ENCODE measurements at places on chromosomes 12 and 14.

DNA sequence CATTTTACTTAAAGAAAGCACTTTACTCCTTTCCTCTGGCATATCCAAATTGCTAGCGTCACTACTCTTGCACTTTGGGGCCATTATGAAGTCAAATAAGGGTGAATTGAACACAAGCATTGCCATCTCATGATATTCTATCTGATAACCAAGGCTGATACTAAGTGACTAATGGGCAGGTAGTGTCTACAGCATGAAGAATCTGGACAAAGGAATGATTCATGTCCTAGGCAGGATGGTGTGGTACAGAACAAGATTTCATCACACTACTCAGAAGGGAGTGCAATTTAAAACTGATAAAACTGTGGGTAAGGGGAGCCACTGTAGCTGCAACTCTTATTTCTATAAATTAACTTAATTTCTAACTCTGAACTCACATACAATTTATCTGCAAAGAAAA, 7.7 kb upstream of the SLC6A15 start:
- peak; percentile 31 for DNase-seq

GRCh38 chr12:104475271-104475670, 18.5 kb downstream of the CHST11 start:
- no peak for DNase-seq

- DNase-seq, result peak; percentile 65
These were observed 81.8 kb downstream of the TSPAN9 start for GRCh38 chr12:3158851-3159465.

- no peak for DNase-seq
These were observed 148.4 kb downstream of the CHST11 start for GRCh38 chr12:104604995-104605675.

DNA sequence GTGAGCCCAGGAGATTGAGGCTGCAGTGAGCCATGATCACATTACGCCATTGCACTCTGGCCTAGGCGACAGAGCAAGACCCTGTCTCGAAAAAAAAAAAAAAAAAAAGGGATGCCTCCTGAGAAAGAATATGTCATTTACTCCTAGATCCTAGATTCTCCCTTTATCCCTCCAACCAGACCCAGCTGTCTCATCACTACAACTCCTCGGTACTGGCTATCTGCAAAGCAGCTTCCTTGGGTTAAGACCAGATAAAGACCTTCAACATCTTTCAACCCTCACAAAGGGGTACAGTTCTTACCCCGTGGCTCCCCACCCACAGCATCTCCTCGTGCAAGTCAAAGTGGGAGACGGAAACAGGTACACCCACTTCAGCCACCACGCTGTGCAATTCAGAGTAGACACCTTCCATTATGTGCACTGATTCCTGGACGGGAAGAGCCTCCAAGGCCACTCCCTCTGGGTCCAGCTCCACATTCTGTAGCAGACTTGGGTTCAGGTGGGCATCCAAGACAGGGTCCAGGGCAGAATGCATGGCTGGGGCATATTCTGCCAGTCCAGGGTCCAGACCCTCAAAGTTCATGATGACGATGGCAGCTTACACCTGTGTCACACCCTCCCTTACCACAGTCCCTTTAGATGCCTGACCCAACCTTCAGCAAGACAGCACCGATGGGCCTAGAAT, 1.1 kb downstream of the PAN2 start:
- no peak for DNase-seq

DNA sequence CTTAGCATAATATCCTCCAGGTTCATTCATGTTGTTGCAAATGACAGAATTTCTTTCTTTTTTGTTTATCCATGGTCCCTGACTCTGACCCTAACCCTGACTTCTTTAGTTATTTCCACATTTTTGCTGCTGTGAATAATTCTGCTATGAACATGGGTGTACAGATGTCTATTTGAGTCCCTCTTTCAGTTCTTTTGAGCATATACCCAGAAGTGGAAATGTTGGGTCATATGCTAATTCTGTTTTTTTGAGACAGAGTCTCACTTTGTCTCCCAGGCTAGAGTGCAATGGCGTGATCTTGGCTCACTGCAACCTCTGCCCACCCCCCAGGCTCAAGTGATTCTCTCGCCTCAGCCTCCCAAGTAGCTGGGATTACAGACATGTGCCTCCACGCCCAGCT, 33.1 kb downstream of the KNTC1 start:
- DNase-seq, result no peak

DNA sequence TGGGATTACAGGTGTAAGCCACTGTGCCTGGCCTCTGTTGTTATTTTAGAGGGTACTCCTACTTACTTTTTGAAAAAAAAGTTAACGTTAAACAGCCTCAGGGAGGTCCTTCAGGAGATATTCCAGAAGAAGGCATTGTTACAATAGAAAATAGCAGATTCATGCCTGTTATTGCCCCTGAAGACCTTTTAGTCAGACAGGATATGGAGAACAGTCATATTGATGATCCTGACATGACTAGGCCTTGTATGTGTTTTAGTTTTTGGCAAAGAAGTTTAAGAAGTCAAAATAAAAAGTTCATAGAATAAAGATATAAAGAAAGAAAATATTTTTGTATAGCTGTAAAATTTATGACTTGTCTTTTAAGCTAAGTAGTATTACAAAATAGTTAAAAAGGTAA, 45.3 kb downstream of the WASHC3 start:
- DNase-seq, result no peak

- peak; percentile 25 for DNase-seq
These were observed 1.7 kb downstream of the CYP27B1 start for GRCh38 chr12:57765003-57765697.

All from fibroblast of skin of right quadriceps (primary cell).